ENCODE measurements at places on chromosomes 3 and 15.

DNA sequence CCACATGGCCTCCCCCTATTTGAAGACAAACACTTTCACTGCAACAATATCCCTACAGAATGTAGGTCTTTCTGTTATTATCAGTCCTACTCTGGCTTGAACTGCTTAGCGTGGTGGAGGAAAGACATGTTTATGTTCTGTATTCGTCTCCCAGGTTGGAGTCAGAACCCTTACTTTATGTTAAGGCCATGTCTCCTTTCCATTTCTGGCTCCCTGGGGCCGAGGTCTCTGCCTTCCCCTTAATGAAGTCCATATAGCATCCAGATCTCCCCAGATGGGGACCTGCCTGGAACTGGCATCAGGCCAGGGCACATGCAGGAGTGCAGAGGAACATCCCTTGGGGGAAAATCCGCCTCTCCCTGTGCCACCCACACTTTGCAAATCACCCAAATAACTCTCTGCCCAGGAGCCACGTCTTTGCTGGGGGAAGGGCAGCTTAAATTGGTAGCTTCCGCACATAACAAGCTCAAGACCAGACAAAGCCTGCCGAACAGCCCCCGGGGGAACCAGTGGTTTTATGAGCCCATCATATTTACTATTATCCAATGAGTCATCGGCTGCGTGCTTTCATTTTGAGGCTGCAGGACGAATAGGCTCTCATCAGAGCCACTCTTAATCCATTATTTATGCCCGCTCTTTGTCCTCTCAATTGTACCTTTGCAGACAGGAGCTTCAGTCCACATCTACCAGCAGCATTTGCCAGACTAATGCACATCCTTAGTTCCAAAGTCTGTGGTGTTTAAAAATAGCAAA is 237.0 kb downstream of the UACA start:
- DNase-seq, result no peak

GRCh38 chr15:61088675-61089074 is 140.4 kb downstream of the RORA start:
- DNase-seq, result no peak

- DNase-seq, result no peak
Observed at GRCh38 chr3:154224366-154224765, 99.9 kb downstream of the DHX36 start.

DNA sequence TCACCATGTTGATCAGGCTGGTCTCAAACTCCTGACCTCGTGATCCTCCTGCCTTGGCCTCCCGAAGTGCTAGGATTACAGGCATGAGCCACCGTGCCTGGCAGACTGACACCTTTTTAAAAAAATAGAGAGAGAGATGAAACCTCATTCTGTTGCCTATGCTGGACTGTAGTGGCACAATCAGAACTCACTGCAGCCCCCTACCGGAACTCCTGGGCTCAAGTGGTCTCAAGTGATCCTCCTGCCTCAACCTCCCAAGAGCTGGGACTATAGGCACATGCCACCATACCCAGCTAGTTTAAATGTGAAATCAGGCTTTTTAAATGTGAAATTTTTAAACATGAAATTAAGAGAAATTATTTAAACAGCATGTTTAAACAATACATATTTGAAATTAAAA is 265.2 kb upstream of the UBE2E1 start:
- no peak for DNase-seq

- DNase-seq, result no peak
Observed at GRCh38 chr3:66957367-66957766, 40.7 kb upstream of the KBTBD8 start.

- DNase-seq, result no peak
Observed at GRCh38 chr3:102444101-102444500, 9.3 kb downstream of the ZPLD1 start.

GRCh38 chr3:45056608-45057301 is 30.7 kb downstream of the CLEC3B start:
- no peak for DNase-seq

GRCh38 chr3:177471733-177472480 is 274.6 kb upstream of the TBL1XR1 start:
- no peak for DNase-seq

Measured in activated T-cell treated with anti-CD3 and anti-CD28 coated beads for 24 hours (primary cell).